ENCODE measurements at places on chromosomes 4 and X.

GRCh38 chrX:53481816-53482465, 47.8 kb upstream of the HSD17B10 start:
- DNase-seq, result peak; percentile 23

DNA sequence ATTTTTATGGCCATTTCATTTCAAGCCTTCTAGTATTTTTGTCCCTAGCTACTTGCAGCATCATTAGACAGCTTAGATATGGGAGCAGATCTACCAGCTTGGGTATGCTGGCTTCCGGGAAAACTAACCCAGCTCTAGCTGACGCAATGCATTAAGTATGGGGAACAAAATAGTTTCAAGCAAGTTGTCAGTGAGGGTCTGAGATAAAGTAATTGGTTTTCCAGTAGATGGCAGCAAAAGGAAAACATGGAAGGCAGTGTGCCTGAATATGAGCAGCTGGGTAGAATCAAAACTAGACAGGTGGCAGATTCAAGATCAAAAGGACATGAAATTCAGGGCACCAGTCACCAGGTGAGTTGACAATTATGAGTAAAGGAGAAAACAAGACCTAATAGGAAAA, 340.9 kb upstream of the CTSO start:
- peak; percentile 58 for DNase-seq

DNA sequence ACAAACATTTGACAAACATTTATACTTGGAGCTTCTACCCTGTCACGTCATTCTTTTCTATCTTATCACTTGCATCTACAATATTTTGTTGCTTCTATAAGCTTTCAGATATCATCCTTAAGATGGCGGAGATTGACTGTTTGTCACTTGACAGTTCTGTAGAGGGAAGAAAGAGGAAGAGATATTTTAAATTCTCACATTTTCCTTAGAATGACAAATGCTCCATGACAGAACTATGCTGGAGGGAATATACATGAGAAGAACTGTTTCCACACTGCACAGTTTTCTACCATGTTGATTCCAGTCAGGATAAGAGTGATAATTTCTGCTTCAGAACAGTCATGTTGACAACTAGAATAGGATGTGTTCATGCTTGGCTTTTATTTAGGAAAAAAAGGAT, 29.7 kb downstream of the FAM133A start:
- no peak for DNase-seq

GRCh38 chr4:38987491-38987890, 44.7 kb downstream of the TMEM156 start:
- no peak for DNase-seq
